ENCODE measurements at places on chromosomes 16 and 17.

DNA sequence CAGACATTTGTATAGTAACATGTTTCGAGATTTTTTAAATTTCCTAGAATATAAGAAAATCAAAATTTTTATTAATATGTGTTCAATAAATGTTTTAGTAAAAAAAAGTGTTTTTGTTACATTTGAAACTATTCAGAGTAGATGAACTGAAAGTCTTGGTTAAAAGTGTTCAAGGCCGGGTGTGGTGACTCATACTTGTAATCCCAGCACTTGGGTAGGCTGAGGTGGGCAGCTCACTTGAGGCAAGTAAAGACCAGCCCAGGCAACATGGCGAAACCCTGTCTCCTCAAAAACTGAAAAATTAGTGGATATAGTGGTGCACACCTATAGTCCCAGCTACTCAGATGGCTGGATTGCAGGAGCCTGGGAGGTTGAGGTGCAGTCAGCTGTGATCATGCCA is 16.8 kb upstream of the PHKG2 start:
- no peak for DNase-seq

- peak; percentile 40 for DNase-seq
These were observed 1.0 kb downstream of the IRX3 start for GRCh38 chr16:54285414-54286089.

GRCh38 chr17:66416207-66416940 is 114.0 kb downstream of the PRKCA start:
- no peak for DNase-seq

DNA sequence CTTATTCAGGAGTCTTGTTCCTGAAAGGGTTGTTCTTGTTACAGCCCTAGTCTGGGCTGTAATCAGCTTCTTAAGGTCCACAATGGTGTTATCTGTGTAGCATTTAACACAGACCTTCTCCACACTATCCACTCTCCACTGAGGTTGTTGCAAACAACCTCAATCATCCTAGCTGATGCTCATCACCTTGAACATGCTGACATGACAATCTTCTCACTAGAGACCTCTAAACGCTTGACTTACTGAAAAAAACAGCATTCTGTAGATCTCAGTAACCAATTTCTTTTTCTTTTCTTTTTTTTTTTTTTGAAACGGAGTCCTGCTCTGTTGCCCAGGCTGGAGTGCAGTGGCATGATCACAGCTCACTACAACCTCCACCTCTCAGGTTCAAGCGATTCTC is 3.6 kb downstream of the TNFRSF17 start:
- DNase-seq, result no peak

DNA sequence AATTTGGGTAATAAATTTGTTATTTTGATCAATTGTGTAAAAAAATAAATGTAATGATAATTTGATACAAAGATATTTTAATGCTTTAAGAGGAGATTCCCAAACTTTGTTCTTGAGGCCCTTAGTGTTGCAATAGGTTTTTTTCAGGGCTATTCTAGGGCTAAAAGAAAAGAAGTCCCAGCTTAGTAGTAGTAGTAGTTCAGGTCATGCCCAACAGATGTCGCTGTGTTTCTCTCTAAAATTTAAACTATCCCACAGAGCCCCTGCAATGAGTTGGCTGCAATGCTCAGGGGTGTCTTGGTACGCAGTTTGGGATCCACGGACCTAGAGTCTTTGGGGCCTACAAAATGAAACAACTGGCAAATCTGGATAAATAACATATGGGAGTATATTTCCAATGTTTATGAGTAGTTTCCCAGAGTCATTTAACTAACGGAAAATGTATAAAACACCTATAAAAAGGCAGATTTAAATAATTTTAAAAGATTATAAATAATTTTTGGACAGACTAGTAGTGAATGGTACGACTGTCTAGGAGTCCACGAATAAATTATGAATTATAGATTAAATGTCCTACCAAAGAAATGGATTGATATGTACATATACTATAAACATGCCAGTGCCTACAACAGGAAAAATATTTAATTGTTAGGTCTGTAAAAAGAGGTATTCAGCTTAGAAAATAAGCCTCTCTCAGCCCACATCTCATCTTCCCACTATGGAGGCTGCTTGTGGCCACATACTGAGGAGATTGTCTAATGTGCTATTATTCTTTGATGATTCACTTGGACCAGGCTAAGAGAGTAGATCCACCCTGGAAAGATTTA is 228.5 kb upstream of the PMFBP1 start:
- DNase-seq, result no peak

All from glutamatergic neuron (in vitro differentiated cells).